Panc1 (cell line): ENCODE measurements at places on chromosomes 2 and 18. TPM values are rescaled to one million over a fixed set of nuclear protein-coding genes. Genes with fewer than 3 reads are reported as not detected.

The TGFA gene
- 1.7 TPM for total RNA-seq

The BCL11A gene
- total RNA-seq, result 0.33 TPM

The FAP gene
- total RNA-seq, result not detected

The RFTN2 gene
- not detected for total RNA-seq

The DAPL1 gene
- total RNA-seq, result not detected

The ACMSD gene
- not detected for total RNA-seq

The NPPC gene
- total RNA-seq, result 1.1 TPM

The METAP1D gene
- total RNA-seq, result 8.6 TPM

The CD226 gene
- 0.95 TPM for total RNA-seq

The CCDC85A gene
- total RNA-seq, result 0.05 TPM
